ENCODE measurements at places on chromosomes 13 and 19. TPM values are rescaled to one million over a fixed set of nuclear protein-coding genes. Genes with fewer than 3 reads are reported as not detected.

- no peak for DNase-seq
Observed at GRCh38 chr13:113937073-113937472, 36.8 kb downstream of the C13orf46 start.

GRCh38 chr19:1239796-1240737 lies 1.5 kb upstream of the ATP5F1D start:
- peak; percentile 96 for DNase-seq

DNA sequence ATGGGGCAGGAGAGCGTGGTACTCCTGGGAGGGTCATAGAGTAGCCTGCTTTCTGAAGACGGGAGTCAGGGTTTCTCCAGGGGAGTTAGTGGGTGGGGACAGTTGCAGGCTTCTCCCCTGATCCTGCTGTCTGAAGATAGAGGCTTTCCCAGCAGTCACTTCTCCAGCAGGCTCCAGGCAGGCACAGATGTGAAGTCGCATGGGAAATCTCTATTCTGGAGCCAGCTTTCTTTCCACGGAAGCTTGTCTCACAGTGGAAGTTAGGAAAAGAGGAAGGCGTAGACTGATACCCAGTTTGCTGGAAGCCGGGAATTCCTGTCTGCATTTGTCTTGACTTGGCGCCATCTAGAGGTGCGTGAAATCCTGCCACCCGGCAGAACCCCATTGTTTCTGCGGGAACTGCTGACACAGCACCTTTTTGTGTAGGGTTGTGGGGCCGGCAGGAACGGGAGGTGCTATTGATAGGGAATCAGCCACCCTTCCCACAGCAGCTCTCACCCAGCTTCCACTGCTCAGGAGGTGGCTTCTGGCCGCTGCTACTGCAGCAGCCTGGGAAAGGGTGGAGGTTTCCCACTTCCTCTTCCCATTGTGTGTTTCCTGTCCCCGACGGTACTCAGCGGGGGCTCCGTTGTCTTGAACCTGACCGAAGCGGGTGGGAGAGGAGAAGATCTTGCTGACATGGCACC lies 28.5 kb upstream of the NPAS1 start:
- DNase-seq: peak; percentile 93

DNA sequence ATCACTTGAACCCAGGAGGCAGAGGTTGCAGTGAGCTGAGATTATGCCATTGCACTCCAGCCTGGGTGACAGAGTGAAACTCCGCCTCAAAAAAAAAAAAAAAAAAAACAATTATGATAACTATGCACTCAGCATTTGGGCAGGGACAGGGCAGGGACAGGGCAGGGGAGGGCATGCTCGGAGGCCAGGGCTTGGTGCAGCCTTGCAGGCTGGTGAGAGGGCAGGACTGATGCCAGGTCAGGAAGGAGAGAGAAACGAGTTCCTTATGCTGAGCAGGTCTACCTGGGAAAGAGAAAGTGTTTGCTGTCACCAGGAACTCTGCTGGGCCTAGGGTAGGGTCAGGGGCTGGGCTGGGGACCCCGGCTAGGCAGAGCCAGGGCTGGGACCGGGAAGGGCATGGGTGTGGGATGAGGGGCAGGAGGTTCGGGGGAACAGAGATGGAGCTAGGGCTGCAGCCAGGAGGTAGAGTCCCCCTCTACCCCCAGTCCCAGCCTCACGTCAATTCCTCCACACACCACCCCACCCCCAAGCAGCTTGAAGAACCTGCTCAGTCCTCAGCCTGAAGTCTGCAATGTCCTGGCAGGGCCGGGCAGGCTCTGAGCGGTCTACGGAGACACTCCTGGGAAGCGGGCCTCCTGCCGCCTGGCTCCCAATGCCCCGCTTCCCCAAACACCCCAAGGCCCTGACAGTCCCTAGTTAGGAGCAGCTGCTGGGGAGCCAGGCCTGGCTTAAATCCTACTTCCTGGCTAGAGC lies 2.8 kb downstream of the FXYD3 start:
- DNase-seq: no peak

GRCh38 chr19:46063201-46063600 lies 22.4 kb upstream of the IGFL4 start:
- no peak for DNase-seq

DNA sequence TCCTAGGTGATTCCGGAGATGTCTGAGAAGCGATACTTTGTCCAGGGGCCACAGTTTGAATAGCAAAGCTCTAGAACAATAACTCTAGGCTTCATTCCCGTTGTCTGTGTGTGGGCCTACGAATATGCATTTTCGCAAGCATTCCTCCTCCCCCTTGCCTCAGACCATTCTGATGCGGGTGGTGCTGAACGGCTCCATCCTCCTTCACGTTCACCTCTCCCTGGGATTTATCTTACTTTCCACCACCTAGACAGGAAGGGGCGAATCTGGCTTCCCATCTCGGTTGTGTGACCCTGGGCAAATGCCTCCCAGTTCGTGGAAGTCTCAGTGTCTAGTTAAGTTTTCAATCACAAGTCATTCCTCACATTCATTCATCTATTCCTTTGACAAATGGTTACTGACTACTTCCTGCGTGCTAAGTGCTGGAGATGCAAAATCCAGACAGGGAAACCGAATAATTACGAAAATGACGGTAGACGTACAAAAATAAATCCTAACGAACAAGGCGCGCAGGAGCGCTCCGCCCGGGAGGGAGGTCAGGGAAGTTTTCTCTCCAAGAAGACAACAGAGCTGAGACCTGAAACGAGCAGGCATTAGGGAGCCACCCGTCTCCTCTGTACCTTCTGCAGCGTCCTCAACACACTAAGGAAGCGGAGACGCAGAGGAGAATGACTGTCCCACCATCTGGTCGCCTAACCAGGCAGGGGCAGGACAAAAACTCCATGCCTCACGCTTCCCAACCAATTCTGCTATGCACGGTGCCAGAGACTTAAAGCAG lies 1.3 kb upstream of the CNOT3 start:
- DNase-seq: no peak

The HTR2A gene
- total RNA-seq: not detected

Data from A673 (cell line).